SK-MEL-5 (cell line): ENCODE measurements at places on chromosomes 7 and 10.

GRCh38 chr10:78038105-78038504 is 4.4 kb downstream of the RPS24 start:
- no peak for DNase-seq

DNA sequence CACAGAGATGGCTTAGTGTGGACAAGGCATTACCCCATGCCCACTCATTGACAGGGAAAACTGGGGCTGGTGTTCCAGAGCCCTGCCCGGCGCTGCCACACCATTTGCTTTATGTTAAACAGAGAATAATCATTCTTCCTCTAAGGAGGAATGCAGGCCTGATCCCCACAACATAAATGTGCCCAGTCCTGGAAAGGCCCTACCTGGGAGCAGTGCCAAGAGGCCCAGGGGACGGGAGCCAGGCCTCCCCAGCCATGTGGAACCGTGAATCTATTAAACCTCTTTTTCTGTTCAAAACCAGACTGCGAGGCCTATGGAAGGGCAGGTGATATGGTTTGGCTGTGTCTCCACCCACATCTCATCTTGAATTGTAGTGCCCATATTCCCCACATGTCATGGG is 264.1 kb downstream of the GRID1 start:
- DNase-seq, result no peak

GRCh38 chr7:43042302-43042701 is 70.1 kb upstream of the HECW1 start:
- no peak for DNase-seq

DNA sequence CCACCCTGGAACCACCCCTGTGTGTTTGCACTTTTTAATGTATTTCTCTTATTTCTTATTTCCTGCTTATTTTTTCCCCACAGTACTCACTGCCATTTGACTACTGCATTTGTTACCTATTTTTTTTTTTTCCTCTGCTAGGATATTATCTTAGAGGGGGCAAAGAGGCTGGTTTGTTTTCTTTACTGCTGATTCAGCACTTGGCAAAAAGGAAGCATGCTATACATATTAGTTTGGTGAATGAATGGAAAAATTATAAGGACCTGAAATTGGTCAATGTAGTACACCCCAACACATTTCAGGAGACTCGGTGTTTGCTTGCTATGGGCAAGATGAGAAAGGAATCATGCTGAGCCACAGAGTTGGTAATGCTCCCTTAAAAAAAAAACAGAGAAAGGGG is 193.5 kb downstream of the SORCS3 start:
- no peak for DNase-seq

DNA sequence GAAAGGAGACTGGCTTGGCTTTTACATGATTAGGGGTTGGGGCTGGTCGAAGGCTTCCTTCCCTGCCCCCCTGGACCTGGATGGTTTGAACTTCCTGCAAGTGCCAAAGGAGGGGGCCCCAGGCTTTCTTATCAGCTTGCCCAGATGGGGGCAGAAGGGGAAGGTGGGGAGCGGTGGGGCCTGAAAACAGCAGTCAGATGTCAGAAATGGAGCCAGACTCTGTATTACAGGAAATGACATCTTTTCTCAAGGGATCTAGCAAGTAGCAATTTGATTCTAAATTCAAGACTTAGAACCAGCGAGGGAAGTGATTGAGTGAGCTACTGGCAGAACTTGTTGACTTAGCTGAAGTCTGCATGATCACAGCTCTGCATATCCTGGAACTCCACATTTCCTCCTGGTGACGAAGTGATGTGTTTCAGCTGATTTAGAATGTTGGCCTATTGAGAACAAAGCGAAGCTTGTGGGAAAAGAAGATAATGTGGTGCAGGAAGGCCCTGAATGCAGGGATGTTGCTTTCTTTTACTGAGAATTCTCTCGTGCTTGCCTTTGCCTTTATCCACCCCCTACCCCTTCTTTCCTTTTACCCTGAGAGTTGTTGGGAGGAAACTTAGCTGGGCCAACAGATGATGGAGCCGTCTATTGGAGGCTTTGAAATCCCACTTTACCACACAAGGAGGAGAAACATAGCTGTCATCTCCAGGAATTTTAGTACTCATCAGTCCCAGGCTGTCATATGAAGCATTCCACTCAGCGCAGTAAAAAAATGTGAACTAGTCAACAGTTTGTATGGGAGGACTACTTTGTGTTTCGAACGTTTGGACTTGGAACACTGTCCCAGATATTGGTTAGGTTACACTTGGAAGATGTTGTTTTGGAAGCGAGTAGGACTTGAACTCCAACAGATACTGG is 43.2 kb downstream of the CCNY start:
- DNase-seq, result no peak
